ENCODE measurements at places on chromosomes 7 and 10.
A peak's percentile ranks its signal among the peaks of the same experiment; 100 is the strongest.

- DNase-seq, result peak; percentile 41
Observed at GRCh38 chr10:61662794-61663259, at the start of gene CABCOCO1. Gene CABCOCO1, plus strand, starts transcription at chr10:61662929. Its CDS starts 44 bp downstream, at chr10:61662973.

DNA sequence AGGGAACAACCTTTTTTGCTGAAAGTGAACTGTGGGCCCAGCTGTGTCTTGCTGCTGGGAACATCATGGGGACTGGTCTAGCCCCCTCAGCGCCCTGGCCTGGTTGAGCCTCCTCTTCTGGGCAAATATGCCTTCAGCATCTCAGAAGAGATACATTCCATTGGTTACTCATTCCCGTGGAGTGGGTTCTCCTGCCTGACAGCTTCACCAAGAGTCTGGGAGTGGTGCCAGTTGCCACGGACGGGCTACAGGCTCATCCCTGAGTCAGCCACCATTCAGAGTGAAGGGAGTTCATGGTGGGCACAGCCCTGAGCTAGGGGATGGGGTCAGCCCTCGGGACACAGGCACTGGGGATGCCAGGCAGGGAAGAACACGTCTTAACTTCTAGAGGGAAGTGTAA, 81.9 kb downstream of the RAMP3 start:
- DNase-seq, result no peak

DNA sequence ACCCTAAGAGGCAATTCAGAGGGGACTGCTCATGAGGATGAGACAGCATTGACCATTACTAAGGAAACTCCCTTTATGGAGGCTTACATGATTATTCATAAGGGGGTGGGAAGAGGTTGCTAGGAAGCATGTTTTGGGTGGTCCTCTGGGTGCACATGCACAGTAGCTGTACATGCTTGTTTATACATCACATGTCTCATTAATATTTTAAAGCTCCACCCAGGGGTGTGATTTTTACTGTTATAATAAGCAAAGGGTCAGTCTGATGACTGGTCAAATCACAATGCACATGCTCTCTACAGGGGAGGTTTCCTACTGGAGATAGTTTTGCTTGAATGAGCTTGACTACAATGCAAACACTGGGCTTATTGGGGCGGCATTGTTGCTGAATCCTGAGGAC, 23.8 kb upstream of the PPP1R9A start:
- no peak for DNase-seq

GRCh38 chr7:8391353-8392062, 41.9 kb upstream of the NXPH1 start:
- no peak for DNase-seq

GRCh38 chr10:124170631-124171030, 77.2 kb upstream of the CHST15 start:
- no peak for DNase-seq

GRCh38 chr7:29562307-29562706, 1.3 kb upstream of the PRR15 start:
- no peak for DNase-seq

DNA sequence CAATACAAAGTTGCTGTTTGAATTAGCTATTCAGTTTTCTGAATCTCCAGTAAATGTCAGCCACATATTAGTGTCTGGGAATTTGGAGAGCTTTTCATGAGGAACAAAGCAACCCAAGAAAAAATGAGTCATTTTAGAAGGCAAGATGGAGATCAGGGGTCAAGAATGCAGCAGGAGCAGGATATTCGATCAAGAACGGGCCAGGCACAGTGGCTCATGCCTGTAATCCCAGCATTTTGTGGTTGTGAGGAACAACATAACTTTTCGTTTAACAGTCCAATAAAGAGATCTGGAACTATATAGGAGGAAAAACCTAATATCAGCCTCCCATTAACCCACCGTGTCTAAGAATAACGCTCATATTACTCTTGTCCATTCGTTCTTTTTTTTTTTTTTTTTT, 600.5 kb downstream of the MAGI2 start:
- no peak for DNase-seq

DNA sequence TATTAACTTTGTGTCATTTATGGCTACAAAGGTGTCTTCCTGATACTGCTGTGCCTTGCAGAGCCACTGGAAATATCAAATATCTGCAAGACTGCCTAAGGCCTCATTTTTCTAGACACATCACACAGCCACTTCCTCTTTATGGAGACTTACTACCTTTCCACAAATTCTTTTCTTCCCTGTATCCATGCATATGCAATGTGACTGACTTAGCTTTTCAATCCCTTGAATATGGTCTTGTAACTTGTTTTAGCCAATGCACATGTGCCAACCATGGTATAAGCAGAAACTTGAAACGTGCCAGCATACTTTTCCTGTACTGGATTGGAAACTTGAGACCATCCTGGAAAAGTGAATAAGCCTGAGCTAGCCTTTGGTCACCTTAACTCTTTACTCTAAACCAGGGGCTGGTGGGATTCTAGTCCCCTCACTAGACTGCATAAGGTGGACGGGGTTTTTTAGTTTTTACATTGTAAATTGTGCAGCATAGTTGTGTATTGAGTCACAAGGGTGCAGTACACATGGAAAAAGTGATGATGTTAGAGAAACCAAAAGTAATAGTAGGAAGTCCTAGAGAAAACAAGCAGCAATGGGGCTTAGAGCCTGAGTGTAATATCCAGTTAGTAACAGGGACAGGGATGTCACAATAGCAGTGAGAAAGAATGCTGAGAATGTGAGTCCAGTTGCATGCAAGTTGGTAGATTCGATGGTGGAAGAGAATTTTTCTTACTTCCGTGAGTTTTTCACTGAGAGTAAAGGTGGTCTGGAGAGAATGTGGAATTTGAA, 879.5 kb downstream of the SORCS1 start:
- no peak for DNase-seq

DNA sequence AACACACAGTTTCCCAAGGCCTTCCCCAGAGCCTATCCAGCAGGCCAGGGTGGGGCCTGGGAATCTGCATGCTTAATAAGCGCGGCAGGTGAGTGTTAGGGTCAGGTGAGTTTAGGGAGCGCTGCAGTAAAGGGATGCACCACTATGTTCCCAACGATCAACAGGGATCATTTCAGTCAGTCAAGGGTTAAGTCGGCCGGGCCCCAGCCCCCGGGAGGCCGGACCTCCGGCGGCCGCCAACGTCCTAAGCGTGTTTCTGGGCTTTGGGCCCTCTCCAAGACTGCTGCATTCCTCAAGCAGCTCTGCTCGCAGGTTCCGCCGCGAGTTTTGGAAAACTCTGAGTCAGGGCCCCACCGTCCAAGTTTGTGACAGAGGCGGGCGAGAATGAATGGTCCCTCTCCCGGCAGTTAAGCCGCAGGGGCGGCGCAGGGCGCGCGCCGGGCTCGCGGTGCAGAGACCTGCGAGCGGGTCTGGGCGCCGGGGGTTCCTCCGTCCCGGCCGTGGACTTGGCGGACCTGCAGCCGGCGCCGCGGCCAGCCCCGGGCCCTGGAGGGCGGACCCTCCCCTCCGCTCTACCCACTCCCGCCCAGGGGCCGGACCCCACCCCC, 81.6 kb downstream of the ARHGAP22 start:
- no peak for DNase-seq

- DNase-seq, result no peak
Observed at GRCh38 chr7:75018570-75019364, 54.3 kb downstream of the CASTOR2 start.

DNA sequence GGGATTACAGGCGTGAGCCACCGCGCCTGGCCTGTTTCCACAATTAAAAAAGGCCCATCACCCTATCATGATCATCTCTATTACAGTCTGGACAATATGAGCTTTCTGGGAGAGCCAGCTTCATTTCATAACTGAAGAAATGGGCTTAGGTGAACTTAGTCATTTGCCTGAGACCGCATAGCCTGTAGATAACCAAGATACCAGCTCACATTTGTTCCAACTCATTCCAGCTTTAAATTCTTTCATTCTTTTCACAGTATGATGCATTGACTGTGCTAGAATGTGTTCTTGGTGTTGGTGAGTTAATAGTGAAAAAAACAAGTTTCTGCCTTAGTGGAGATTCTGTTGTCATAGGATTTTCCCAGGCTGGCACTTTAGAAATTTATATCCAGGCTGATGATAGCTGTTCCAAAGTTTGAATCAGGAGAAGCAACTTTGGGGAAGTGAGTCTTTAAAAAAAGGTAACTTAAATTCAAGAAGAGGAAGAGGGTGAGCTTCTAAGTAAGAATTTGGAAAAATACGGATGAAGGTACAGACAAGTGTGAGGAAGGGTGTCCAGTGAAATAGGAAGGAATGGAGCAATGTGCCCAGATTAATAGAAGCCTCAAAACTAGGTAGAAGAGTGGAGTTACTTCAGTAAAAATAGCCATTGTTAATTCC, 2.1 kb upstream of the H2AZ2 start:
- no peak for DNase-seq

- no peak for DNase-seq
Observed at GRCh38 chr7:77881871-77882270, 83.3 kb downstream of the PHTF2 start.

DNA sequence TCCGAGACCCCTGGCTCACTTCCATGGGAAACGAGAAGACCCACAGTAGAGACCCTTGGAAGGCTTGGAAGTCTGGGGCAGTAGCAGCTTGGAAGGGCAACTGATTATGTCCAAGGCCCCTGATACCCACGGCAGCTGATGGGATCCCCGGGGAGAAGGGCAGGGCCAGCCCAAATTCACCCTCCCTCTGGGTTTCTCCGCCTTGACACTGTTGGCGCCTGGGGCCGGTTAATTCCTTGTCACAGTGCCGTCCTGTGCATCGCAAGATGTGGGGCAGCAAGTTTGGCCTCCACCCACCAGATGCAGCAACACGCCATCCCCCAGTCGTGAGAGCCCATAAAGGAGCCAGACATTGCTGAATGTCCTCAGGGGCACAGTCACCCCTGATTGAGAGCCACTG, 89.2 kb downstream of the RGS10 start:
- no peak for DNase-seq

GRCh38 chr10:122587098-122587760, 26.7 kb downstream of the DMBT1 start:
- no peak for DNase-seq

DNA sequence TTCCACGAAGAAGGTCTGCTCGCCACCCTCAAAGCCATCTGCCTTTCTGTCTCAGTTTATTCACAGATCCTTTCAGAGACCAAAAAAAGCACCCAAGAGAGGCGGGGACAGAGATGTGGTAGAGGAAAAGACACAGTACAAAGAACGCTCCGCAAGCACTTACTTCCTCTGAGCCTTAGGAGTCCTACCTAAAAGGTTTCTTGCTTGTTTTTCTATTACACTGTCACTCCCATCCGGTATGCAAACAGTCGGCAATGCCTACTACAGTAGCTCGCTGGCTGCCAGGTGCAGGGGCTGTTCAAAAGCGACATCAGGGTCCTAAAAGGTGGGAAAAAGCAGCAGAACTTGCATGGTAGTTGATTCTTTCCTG, 816 bp downstream of the TECPR1 start:
- no peak for DNase-seq

DNA sequence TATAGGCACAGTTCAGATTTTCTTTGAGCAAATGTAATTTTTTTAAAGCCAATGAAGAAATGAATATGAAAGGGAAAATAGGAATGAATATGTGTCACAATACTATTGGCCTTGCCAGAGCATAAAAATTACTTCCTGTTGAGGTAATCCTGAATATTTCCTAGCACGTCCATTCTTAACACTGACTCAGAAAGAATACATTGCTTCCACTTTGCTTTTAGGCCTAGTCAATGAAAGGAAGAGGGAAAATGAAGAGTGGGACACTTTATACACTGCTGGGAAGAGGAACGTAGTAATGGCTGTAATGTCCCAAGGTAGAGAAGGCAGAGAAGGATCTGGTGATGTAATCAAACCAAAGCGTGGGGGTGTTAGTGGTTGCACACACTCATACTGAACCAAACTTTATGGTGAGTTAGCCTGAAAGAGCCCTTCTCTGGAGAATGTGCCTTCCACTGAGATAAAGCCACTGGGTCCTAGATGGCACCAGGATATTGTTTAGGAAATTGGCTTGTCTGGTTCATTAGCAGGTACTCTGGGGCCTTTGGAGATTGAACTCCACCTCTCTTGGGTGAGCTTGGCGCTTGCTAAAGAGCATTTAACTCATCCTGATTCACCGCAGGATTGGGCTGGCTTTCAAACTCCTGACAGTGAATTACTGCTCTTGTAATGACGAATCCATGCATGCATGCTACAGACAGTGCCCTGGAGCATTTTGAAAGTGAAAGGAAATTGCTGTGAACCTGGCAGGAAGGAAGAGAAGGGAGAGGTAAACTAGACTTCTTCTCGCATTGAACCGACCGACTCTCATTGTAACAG, 254.9 kb downstream of the KIAA1217 start:
- DNase-seq, result no peak

DNA sequence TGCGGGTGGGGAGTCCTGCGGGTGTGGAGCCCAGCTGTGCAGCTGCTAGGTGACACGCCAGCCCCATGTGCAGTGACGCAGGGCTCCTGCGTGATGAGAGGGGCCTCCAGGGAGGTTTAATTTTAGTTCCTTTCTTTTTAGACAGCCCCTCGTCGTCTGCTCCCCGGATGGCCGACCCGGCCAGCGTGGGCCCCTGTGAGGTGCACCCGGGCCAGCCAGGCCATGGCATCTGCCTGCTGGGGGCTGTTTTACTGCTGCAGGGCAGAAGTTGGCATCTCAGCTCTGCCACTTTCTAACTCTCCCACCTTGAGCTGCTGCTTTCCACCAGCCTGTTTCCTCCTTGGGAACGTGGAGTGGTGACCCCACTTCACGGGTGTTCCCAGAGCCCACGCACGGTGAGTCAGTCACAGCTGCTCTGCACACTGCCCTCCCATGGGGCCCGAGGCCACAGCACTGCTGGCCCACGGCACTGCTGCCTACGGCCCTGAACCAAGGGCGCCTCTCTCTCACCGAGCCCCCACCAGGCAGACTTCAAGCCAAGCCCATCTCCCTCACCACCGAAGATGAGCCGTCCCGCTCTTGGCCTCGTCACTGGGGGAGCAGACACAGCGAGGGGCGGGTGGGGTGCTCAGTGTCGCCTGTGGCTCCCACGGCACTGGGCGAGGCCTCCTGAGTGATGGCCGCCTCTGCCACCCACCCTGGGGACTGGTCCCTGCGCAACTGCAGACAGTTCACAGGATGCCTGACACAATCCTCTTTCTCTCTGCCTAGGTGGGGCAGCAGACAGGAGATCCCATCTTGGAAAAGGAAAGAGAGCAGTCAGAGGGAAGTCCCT, 21.3 kb downstream of the CYP2W1 start:
- no peak for DNase-seq

DNA sequence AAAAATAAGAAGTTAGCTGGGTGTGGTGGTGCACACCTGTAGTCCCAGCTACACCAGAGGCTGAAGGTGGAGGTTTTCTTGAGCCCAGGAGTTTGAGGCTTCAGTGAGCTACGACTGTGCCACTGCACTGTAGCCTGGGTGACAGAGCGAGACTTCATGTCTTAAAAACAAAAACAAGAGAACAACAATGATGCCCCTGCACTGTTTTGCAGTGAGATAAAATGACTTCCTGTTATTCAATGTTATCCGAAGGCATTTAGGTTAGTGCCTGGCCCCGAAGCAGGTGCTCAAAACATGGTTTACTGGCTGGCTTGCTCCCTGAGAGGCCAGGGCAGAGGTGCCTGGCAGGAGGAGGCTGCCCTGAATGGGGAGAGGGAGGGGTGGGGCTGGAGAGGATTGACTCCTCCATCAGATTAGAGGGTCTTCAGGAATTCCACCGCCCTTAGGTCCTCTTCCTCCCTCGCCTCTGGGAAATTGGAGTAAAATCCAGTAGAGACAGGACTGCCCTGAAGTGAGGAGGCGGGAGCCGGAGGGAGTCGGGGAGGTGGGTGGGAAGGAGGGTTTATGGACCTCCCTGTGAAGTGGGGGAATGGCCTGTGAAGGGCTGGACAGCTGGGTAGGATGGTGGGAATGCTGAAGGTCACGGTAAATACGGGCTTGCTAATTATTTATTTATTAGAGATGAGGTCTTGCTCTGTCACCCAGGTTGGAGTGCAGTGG, 6.8 kb upstream of the CLDN4 start:
- DNase-seq, result no peak

GRCh38 chr10:56240471-56240870, 120.6 kb downstream of the ZWINT start:
- no peak for DNase-seq

Measured in HuH-7.5 (cell line).